ENCODE measurements at places on chromosomes 13 and 19. TPM values are rescaled to one million over a fixed set of nuclear protein-coding genes. Genes with fewer than 3 reads are reported as not detected.

DNA sequence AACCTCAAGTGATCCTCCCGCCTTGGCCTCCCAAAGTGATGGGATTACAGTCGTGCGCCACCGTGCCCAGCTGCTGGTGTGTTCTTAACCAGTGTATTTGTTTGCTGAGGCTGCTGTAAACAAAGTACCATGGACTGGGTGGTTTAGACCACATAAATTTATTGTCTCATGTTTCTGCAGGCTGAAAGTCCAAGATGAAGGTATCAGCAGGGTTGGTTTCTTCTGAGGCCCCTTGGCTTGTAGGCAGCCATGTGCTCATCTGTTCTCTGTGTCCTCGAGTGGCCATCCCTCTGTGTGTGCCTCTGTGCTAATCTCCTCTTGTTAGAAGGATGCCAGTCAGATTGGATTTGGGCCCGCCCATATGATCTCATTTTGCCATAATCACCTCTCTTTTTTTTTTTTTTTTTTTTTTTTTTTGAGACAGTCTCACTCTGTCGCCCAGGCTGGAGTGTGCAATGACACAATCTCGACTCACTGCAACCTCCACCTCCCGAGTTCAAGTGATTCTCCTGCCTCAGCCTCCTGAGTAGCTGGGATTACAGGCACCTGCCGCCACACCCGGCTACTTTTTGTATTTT lies 31.8 kb downstream of the PEX11G start:
- H3K36me3 ChIP-seq = peaks cover 38% of the 10 kb centered on the region
- no peak overlapping the region for H3K27ac ChIP-seq
- peaks cover 7% of the 10 kb centered on the region for H3K4me1 ChIP-seq
- no peaks in the 10 kb centered on the region for H3K27me3 ChIP-seq
- DNase-seq = no peak

- peaks cover 53% of the 10 kb centered on the region for H3K4me1 ChIP-seq
- no peaks in the 10 kb centered on the region for H3K36me3 ChIP-seq
- H3K27me3 ChIP-seq = no peaks in the 10 kb centered on the region
Observed at GRCh38 chr13:30804474-30804873, 69.1 kb downstream of the ALOX5AP start.

CHST8 gene
- 0.35 TPM for total RNA-seq

- H3K27me3 ChIP-seq = no peaks in the 10 kb centered on the region
- H3K36me3 ChIP-seq = peaks cover 2% of the 10 kb centered on the region
- H3K4me1 ChIP-seq = peaks cover 27% of the 10 kb centered on the region
Observed at GRCh38 chr13:51600703-51601102, 16.4 kb downstream of the WDFY2 start.
